Effector memory CD4-positive, alpha-beta T cell (primary cell): ENCODE measurements at places on chromosomes 5 and 9.
A peak's percentile ranks its signal among the peaks of the same experiment; 100 is the strongest.

- no peaks in the 10 kb centered on the region for H3K4me1 ChIP-seq
- H3K4me3 ChIP-seq, result no peak overlapping the region
- H3K27me3 ChIP-seq, result no peaks in the 10 kb centered on the region
- DNase-seq, result no peak
- no peaks in the 10 kb centered on the region for H3K36me3 ChIP-seq
Observed at GRCh38 chr5:107979900-107980299, 309.2 kb upstream of the EFNA5 start.

GRCh38 chr9:38154501-38155421, 85.7 kb upstream of the SHB start:
- DNase-seq, result no peak
- no peak overlapping the region for H3K27ac ChIP-seq
- H3K4me3 ChIP-seq, result no peak overlapping the region
- no peaks in the 10 kb centered on the region for H3K27me3 ChIP-seq
- no peaks in the 10 kb centered on the region for H3K36me3 ChIP-seq
- H3K4me1 ChIP-seq, result no peaks in the 10 kb centered on the region

DNA sequence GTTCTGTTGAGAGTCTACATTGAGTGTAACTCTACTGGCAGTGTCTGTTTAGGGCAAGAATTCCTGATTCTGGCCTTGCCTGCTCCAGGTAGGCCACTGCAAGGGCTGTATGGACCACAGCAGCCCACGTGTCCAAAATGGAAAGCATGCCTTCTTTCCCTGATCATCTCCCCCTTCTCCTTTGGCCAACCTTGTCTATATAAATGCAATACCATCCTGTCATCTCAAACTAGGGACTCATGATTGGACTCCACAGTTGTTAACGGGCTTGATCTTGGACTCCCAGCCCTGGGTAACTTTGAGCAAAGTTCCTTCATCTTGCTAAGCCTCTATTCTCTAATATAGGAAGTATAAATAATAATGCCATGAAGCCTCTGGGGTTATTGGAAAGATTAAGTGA, 533.6 kb downstream of the BNC2 start:
- no peaks in the 10 kb centered on the region for H3K4me1 ChIP-seq
- no peak overlapping the region for H3K4me3 ChIP-seq
- H3K27me3 ChIP-seq, result no peaks in the 10 kb centered on the region
- no peak overlapping the region for H3K27ac ChIP-seq
- H3K36me3 ChIP-seq, result no peaks in the 10 kb centered on the region
- DNase-seq, result no peak

GRCh38 chr9:97941323-97941722, 3.4 kb upstream of the HEMGN start:
- H3K4me1 ChIP-seq, result peaks cover 16% of the 10 kb centered on the region
- H3K36me3 ChIP-seq, result no peaks in the 10 kb centered on the region
- no peaks in the 10 kb centered on the region for H3K27me3 ChIP-seq

- no peaks in the 10 kb centered on the region for H3K4me1 ChIP-seq
- H3K36me3 ChIP-seq, result no peaks in the 10 kb centered on the region
- no peak for DNase-seq
- no peaks in the 10 kb centered on the region for H3K27me3 ChIP-seq
- H3K4me3 ChIP-seq, result no peak overlapping the region
- no peak overlapping the region for H3K27ac ChIP-seq
Observed at GRCh38 chr9:116430849-116431248, 256.3 kb upstream of the TRIM32 start.

- no peak overlapping the region for H3K27ac ChIP-seq
- peak; percentile 5 for DNase-seq
- no peaks in the 10 kb centered on the region for H3K36me3 ChIP-seq
- H3K4me3 ChIP-seq, result no peak overlapping the region
Observed at GRCh38 chr5:90264689-90265544, 144.6 kb downstream of the CETN3 start.

- no peaks in the 10 kb centered on the region for H3K4me1 ChIP-seq
- H3K36me3 ChIP-seq, result no peaks in the 10 kb centered on the region
- no peak overlapping the region for H3K27ac ChIP-seq
- peaks cover 9% of the 10 kb centered on the region for H3K27me3 ChIP-seq
Observed at GRCh38 chr5:160317434-160317833, 5.1 kb upstream of the CCNJL start.

DNA sequence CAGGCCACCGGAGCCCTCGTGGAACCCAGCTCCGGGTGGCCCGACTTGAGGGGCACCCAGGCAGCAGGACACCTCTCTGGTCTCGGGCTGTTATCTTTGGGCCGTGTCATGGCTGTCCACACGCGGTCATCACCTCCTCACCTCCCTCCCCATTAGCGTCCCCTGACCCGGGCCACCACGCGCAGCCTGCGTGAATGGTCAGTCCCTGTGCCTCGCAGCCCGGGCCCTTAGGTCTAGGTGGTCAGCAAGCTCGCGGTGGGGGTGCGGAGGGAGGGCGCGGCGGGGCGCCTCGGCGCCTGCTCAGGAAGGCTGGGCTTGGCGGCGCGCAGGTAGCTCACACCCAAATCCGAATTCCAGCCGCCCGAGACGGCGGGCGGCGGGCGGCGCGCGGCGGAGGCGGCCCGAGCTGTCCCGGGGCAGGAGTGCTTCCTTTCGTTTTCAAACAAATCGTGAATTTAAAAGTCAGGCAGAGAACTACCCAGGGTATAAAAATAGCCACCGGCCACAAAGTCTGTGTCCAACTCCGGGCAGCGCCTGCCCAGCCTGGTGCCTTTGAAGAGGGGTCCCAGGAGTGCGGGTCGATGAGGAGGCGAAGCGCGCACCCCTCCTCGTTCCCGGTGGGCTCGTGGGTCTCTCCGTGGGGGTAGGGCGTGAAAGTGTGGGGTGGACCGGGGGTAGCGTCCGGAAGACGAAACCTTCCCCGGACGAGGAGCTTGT, 1.0 kb upstream of the RXRA start:
- peak overlapping the region; percentile 89 for H3K4me3 ChIP-seq
- no peak for DNase-seq
- H3K4me1 ChIP-seq, result peaks cover 8% of the 10 kb centered on the region
- no peaks in the 10 kb centered on the region for H3K36me3 ChIP-seq
- peak overlapping the region; percentile 53 for H3K27ac ChIP-seq

DNA sequence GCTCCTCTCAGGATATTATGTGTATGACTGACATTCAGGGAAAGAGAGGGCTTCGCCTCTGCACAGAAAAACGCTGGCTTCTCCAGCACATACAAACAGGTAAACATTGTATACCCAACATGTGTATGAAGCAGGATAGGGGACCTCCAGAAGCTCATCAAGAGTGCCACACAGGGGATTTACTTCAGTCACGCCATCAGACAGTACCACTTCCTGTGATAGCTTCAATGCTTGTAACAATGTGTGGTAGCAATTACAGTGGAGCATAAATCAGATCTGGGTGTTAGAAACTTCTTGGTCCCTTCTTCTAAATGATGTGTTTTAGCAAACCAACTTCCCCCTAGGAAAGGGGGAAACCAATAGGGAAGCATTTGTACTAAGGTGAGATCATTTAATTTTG, 160.8 kb downstream of the TSSK1B start:
- no peak overlapping the region for H3K4me3 ChIP-seq
- H3K27ac ChIP-seq, result no peak overlapping the region
- no peaks in the 10 kb centered on the region for H3K27me3 ChIP-seq
- DNase-seq, result no peak

- no peaks in the 10 kb centered on the region for H3K36me3 ChIP-seq
- no peaks in the 10 kb centered on the region for H3K4me1 ChIP-seq
- peaks cover 5% of the 10 kb centered on the region for H3K27me3 ChIP-seq
- H3K4me3 ChIP-seq, result no peak overlapping the region
- DNase-seq, result no peak
Observed at GRCh38 chr5:68533571-68534084, 318.1 kb downstream of the PIK3R1 start.

DNA sequence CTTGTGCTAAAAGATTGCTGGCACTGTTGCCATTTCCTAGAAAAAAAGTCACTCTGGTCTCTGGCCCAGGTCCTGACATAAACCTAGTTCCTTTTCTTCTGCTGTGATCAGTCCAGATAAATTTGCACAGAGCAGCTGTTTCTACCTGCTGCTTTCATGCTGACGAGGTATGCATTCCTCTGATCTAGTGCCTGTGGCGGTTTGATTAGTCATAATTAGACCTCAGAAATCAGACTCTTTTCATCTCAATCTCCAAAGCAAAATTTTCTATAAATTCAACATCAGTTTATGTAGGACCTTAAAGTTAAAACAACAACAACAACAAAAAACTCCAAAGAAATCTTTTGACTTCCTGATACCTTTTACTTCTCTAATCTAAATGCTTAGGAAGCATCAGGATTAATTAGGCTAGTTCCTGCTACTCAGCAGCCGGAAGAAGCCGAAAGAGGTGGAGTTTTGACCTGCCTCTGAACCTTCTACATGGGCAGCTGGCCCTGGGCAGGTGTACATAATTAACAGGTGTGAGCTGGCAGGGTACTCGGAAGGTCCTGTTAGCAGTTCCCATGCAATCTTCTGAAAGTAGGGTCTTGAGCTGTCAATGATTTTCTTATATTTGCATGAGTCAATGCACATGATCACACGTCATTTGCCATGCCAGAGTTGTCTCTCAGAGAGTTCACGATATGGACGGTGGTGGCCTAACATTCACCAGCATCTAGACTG, 83.3 kb upstream of the CCDC112 start:
- H3K27ac ChIP-seq, result no peak overlapping the region
- H3K36me3 ChIP-seq, result no peaks in the 10 kb centered on the region
- no peak for DNase-seq
- no peaks in the 10 kb centered on the region for H3K27me3 ChIP-seq
- H3K4me1 ChIP-seq, result no peaks in the 10 kb centered on the region
